ENCODE measurements at places on chromosomes 11 and 22.

DNA sequence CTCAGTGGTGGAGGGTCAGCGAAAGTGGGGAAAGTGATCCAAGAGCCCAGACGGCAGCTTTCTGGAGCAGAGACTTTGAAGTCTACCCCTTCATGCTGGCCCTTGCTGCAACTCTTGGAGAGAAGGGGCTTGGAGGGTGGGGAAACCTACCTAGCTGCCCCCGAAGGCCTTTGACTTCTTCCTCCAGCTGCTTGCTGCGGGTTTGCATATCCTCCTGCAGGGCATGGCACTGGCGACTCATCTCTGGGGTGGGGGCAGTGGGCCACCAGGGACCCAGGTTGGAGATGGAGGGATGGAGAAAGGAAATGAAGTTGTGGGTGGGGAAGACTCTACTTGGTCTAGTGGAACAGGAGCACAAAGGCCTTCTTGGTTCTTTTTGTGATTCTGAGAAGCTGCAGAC, 7.7 kb downstream of the NHERF4 start:
- no peak for DNase-seq

- DNase-seq = no peak
Measured at GRCh38 chr11:6132431-6132830, 24.9 kb downstream of the OR56B4 start.

DNA sequence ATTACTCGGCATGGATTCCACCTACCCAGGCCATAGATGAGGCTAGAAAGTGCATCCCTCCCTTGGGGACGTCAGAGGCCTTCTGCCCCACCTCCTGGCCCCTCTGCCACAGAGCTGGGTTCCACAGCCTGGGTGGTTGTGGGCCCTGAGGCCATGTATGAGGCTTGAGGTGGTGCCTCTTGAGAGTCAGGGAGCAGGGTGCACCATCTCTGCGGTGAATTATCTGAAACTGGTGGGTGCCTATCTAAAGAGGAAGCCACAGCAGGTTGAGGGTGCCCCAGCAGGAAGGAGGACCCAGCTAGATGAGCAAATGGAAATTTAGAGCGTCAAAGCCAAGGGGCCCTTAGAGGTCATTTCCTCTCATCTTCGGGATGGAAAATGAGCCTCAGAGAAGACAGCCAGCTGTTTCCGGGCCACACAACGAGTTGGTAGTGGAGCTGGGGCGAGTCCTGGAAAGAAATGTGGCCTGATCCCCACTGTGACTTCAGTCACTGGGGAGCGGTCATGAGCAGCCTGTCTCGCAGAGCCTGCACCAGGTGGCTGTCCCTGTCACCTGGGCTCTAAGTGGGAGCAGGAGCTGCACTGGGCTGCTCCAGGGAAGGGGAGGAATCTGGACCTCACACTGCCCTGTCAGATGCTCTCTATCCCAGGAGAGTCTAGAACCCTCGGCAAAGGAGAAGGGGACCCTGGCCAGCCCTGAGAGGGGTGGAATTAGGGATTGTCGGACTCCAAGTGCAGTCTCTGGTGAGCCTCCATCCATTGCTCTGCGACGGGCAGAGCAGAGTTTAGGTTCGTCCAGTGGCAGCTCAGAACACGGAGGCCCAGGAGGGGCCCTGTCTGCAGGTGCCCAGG, 7.3 kb downstream of the ADORA2A start:
- DNase-seq = peak; percentile 58

- DNase-seq = no peak
Measured at GRCh38 chr22:39624501-39624821, 53.9 kb downstream of the CACNA1I start.

- no peak for DNase-seq
Measured at GRCh38 chr11:132263241-132263640, 892.8 kb downstream of the NTM start.

DNA sequence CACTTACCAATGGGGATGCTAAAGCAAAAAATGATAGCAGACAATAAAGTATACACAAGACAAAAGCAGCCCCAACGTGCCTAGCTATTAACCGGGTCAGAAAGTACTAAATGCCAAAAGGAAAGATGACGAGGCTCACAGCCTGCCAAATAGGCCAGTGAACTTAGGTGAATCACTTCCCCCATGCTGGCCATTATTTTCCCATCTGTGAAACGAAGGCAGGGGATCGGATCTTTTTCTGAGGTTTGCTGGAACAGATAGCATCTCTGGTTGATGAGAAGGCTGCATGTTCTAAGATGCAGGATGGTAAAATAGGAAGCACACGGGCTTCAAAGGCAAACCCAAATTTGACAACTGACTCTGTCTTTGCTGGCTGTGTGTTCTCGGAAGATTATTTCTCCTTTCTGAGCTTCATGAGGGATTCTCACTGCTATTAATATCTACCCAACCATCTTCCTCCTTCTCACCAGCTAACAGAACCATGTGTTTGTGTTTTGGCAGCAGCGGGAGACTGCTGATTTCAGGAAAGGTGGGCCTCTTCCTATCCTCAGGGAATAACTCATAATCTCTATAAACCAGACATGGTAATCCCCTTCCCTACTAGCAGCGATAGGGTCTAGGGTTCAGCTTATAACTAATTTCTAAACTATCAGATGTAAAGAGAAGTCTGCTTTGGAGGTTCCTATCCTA, 390.7 kb downstream of the LARGE1 start:
- no peak for DNase-seq

DNA sequence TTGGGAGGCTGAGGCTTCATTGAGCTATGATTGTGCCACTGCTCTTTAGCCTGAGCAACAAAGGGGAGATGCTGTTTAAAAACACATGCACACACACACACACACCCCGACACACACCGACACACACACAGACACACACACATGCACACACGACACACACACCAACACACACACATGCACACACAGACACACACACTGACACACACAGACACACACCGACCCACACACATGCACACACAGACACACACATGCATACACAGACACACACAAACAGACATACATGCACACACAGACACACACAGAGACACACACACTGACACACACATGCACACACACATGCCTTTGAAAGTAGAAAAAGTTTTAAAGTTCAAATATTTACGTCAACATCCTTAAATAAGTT, 5.5 kb upstream of the LTO1 start:
- no peak for DNase-seq

- no peak for DNase-seq
Measured at GRCh38 chr11:77150836-77151235, 22.8 kb downstream of the MYO7A start.

GRCh38 chr11:114050258-114050927, 9.1 kb upstream of the ZBTB16 start:
- no peak for DNase-seq

Measured in activated CD8-positive, alpha-beta memory T cell treated with anti-CD3 and anti-CD28 coated beads for 4 hours (primary cell).